Activated CD4-positive, alpha-beta memory T cell treated with anti-CD3 and anti-CD28 coated beads, Interleukin-2, amount 10 ng/mL, durations not matched to agents 7 days and 5 days (primary cell): ENCODE measurements at places on chromosomes 2 and 18. TPM values are rescaled to one million over a fixed set of nuclear protein-coding genes. Genes with fewer than 3 reads are reported as not detected.

Gene PRKCE
- total RNA-seq, result 20.6 TPM

Gene NCKAP5
- not detected for total RNA-seq

Gene SMC6
- total RNA-seq, result 36.5 TPM

- no peak for DNase-seq
- no peak overlapping the region for H3K27ac ChIP-seq
- no peaks in the 10 kb centered on the region for H3K4me1 ChIP-seq
- no peaks in the 10 kb centered on the region for H3K36me3 ChIP-seq
- H3K4me3 ChIP-seq, result no peak overlapping the region
These were observed 77.2 kb downstream of the TCF4 start for GRCh38 chr18:55510809-55511208.

DNA sequence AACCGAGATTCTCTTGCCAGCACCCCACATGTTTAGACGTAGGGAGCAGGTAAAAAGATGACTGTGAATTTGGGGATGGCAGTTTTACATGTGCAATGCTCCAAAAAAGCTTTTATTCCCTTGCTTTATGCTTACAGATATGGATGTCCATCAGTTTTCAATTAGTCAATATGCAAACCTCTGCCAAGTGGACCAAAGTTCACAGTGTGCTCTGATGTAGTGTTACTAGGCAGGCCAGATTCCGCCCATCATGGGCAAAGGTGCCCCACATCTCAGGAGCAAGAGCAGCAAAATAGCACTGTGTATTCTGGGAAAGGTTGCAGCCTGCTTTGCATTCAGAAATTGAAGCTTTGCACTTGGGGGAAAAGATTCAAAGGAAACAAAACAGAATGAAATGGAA, 329.7 kb upstream of the ZEB2 start:
- no peak overlapping the region for H3K4me3 ChIP-seq
- no peak overlapping the region for H3K27ac ChIP-seq
- H3K27me3 ChIP-seq, result no peaks in the 10 kb centered on the region
- no peaks in the 10 kb centered on the region for H3K4me1 ChIP-seq
- DNase-seq, result no peak
- H3K36me3 ChIP-seq, result no peaks in the 10 kb centered on the region

- H3K4me3 ChIP-seq, result peak overlapping the region; percentile 90
- DNase-seq, result no peak
- H3K4me1 ChIP-seq, result peaks cover 78% of the 10 kb centered on the region
- peaks cover 75% of the 10 kb centered on the region for H3K36me3 ChIP-seq
These were observed 6.0 kb downstream of the ANKRD44 start for GRCh38 chr2:197304556-197305011.
